ENCODE measurements at places on chromosomes 4 and X. TPM values are rescaled to one million over a fixed set of nuclear protein-coding genes. Genes with fewer than 3 reads are reported as not detected.

Gene SUPT20HL1
- polyA plus RNA-seq: not detected

Gene MTMR8
- polyA plus RNA-seq: 2.1 TPM

Gene MXRA5
- polyA plus RNA-seq: 0.28 TPM

Gene ZNF157
- polyA plus RNA-seq: 3.5 TPM

Gene PAGE2B
- not detected for polyA plus RNA-seq

Gene PPP4R3C
- not detected for polyA plus RNA-seq

Gene SLC49A3
- not detected for polyA plus RNA-seq

Gene GPR119
- not detected for polyA plus RNA-seq

Gene LIMCH1
- polyA plus RNA-seq: 9.1 TPM

Gene DMD
- polyA plus RNA-seq: 20.7 TPM

Gene AMER1
- 3.1 TPM for polyA plus RNA-seq

Gene ITGB1BP2
- 5.4 TPM for polyA plus RNA-seq

Gene SCML2
- polyA plus RNA-seq: 14.7 TPM

Data from neural cell (in vitro differentiated cells).